Stimulated activated CD4-positive, alpha-beta T cell treated with anti-CD3 and anti-CD28 coated beads, TNF-alpha, amount 100 ng/mL, for 4 hours (primary cell): ENCODE measurements at places on chromosomes 5 and 9.

GRCh38 chr9:133506653-133507038 lies 18.1 kb downstream of the MYMK start:
- DNase-seq, result no peak

GRCh38 chr5:72647806-72648205 lies 140.6 kb upstream of the ZNF366 start:
- no peak for DNase-seq

DNA sequence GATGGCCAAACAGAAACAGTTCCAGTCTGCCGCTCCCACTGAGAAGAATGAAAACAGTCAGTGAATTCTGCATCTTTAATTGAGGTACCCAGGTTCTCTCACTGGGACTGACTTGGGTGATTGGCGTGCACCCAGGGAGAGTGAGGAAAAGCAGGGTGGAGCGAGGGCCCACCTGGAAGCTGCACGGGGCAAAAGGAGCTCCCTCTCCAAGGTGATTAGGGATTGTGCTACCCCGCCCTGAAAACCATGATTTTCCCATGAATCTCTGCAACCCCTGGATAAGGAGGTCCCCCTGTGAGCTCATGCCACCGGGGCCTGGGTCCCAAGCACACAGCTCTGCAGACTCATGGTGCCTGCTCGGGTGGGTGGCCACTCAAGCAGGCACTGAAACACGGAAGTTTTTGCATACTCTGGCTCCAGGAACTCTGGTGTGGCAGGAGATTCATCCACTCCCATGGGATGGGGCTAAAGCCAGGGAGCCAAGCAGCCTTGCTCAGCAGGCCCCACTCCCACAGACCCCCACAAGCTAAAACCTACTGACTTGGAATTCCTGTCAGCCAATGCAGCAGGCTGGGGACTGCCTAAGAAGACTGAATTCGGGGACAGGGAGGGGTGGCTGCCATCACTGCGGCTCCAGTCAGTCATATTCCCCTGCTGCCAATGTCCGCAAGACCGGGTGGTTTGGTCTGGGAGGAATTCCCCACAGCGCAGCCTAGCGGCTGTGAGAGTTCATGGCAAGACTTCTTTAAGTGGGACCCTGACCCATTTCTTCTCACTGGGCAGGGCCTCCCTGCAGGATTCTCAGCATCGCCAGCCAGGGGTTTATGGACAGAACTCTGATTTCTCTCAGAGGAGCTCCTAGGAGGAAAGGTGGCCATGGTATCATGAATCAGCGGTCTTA lies 652.2 kb upstream of the RGMB start:
- DNase-seq, result no peak

- no peak for DNase-seq
These were observed 152.2 kb downstream of the ADAMTSL1 start for GRCh38 chr9:18626046-18626698.

DNA sequence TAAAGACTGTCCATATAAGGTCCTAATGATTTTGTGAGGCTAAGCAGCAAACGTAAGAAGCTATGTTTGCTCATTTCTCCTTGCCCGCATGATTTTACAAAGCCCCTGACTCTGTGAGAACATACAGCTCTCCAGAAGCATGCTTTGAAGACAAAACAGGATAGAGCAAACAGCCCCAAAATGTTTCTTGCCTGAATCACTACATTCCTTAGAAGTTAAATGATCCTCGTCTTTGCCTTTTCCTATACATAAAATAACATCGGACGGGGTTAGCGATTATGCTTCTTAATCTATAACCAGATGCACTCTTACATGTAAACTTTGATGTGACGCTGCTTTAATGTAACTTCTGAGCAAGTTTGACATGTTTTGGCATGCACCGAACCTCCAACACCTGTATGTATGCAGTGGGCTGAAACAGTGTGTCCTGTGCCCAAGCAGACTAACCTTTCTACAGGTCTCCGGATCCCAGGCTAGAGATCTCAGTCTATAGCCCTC lies 353.7 kb downstream of the CETN3 start:
- no peak for DNase-seq

- no peak for DNase-seq
These were observed 36.6 kb downstream of the CTNNA1 start for GRCh38 chr5:138789771-138790242.

GRCh38 chr5:138722544-138723177 lies 30.6 kb upstream of the CTNNA1 start:
- DNase-seq, result no peak

- DNase-seq, result no peak
These were observed 89.0 kb downstream of the HRH2 start for GRCh38 chr5:175746851-175747250.

DNA sequence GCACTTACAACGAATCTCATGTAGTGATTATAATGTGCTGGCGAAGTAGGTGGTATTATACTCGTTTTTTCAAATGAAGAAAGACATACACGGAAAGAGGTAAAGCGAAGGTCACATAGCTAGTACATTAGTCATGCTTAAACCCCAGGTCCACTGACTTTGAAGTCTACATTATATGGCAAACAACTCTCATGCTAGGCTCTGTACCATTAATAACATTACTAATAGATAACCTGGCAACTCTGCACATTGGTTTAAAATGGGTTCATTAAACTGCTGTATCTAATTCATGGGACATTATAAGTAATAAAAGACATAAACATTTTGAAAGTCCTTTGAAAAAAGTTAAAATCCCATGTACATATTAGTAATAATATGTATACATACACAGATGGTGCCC lies 21.2 kb downstream of the FYB1 start:
- DNase-seq, result no peak

DNA sequence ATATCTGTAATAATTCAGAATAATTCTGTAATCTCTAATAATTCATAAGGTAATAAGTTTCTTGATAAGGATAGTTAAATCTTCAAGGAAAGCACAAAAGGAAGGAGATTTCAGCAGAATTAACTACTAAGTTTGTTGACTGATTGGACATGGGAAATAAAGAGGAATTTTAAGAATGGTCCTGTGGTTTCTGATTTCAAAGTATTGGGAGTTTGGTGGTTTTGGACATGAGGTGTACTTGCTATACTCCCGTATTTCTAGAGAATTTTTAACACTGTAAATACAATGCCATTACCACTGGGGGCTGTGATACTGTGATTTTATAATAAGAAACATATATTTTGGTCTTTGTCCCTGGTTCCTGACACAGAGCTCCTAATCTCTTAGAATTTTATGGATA lies 123.9 kb downstream of the UNC13B start:
- no peak for DNase-seq

DNA sequence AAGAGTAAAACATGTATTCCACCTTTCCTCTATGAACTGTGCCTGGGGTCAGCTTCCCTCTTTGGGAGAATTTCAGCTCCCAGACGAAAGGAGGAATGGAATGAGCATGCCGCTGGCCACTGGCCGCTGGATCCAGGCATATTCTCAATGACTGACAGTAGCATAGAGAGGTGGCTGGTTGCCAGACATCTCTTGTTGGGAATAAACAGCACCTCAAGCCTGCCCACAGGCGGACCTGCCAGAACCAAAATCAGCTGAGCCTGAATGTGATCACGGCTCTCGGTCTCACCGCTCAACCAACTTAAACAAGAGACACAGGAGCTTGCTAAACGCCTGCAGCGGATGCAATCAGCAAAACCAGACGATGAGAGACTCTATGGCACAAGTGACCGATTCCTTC lies 20.6 kb downstream of the TBC1D9B start:
- DNase-seq, result no peak

DNA sequence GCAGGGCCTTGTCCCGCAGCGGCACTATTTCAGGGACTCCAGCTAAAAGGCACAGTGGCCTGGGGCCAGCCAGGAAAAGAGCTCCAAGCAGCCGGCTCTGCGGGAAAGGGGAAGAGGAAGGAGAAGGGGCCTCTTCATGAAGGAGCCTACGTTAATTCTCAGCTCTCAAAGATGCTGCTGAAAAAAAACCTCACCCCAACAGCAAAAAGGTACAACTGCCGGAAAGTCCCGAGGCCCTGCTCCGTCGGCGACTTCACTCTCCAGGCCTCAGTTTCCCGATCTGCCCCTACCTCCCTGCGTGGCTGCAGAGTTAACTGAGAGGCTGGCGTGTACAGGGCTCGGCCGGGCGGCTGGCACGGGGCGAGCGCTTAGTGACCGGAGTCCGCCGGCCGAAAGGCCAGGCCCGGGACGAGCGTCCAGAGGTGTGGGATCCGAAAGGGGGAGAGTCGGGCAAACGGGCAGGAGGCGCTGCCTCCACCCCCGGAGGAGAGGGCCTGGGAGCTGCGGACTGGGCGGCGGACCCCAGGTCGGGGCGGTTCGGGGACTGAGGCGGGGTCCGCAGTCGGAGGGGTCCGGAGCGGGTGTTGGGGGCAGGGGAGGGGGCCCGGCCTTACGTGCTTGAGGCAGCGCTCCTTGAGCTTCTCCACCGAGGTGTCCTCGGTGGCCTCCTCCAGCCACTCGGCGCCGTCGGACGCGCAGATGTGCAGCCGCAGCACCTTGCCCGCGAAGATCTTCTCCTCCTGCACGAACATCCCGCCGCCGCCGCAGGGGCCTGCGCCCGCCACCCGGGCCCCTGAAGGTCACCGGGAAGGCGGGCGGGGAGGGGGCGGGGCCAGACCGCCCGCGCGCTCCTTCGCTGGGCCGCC lies 529 bp downstream of the UBAC1 start:
- DNase-seq, result no peak

DNA sequence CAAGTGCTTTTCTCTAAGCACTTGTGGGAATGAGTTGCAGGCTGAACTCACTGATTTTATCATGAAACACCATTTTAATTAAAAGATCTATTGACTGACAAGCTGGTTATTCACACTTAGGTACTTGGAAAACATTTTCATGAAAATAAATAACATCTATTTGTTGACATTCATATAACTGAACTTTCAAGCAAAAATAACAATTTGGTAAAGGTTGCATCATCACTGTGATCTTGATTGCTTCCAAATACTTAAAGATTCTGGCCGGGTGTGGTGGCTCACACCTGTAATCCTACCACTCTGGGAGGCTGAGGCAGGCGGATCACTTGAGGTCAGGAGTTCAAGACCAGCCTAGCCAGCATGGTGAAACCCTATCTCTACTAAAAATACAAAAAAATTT lies 6.7 kb upstream of the TENT2 start:
- DNase-seq, result no peak

DNA sequence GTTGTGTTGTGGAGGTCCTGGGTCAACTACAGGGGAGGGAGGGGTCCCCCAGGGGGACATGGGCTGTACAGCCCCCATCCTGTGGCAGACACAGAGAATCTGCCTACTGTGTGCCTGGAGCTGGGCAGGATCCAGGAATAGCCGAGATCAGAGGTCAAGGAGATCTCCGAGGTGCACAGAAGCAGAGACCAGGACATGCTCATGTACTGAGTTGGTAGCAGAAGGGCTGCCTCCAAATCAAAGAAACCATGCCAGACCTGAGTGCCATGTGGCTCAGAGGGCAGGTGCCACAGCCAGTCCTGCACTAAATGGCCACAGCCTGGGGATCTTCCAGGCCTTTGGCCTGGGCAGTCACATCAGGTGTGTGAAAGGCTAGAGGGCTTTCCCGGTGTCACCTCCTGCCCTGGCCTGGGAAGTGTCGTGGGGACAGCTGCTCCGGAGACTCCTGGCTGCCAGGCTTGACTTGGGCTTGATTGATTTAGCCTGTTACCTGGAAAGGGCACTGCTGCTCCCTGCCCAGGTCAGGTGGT lies 27.8 kb downstream of the GSN start:
- no peak for DNase-seq

GRCh38 chr9:108521063-108521590 lies 334.7 kb downstream of the ACTL7B start:
- DNase-seq, result no peak

GRCh38 chr5:128271859-128272464 lies 188.4 kb downstream of the SLC12A2 start:
- DNase-seq, result no peak

DNA sequence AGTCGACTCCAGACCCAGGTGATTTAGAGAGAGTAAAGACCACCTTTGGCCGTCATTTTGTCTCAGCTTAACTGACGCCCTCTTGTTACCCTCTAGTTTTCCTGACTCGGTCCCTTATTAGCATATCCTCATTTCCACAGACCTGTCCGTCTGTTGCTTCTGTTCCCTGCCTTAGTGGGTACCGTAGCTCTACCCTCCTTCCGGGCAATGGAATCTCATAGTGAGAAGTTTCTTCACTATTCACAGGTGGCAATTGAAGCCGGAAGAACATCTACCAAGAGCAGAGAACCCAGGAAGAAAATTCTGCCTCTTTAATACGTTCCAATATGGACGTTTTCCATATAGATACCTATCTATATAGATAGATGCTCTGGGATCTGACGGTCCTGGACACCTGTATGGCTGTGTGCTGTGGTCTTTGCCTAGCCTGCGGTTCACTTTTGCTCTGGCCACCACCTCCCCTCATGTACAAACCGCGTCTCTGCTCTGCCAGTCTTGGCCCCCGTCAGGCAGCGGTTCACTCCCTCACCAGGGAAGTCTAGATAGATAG lies 652 bp upstream of the TMEM161B start:
- no peak for DNase-seq

- DNase-seq, result no peak
These were observed 30.3 kb downstream of the MAN2A1 start for GRCh38 chr5:109719978-109720377.
